Inflammatory macrophage treated with lipopolysaccharide for 1 hour (primary cell): ENCODE measurements at places on chromosomes 3 and 15.

GRCh38 chr15:69502470-69503045 lies 49.9 kb downstream of the RPLP1 start:
- DNase-seq, result no peak

DNA sequence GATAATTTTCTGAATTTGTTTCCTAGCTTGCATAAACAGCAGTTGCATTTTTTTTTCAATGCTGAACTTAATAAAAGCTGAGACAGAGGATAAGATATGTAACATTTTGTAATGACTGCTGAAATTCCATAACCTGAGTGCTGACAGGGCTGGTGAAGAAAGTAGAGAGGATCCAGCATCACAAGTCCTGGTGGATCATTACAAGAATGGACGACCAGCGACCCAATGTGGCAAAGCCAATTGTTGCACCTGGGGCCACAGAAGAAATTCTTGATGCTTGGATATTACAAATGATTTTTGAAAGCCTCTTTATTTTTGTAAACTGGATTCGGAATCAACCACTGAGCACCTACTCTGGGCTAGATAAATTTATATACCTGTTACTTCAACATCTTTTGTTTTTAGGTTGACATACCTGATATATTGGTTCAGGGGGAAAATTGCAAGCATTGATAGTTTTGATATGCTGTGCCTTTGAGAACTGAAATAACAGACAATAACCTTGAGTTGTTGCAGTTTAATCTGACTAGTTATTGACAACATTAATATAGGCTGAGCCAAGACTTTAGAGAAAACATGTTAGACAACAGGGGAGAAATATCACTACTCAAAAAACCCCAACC lies 3.9 kb upstream of the ACTL6A start:
- peak; percentile 57 for DNase-seq

- no peak for DNase-seq
Measured at GRCh38 chr15:32831485-32831884, 113.7 kb downstream of the GREM1 start.

- no peak for DNase-seq
Measured at GRCh38 chr3:191235331-191236314, 36.6 kb downstream of the OSTN start.
